ENCODE measurements at places on chromosomes 11 and 22.

- no peak for DNase-seq
These were observed 173.6 kb upstream of the CCDC90B start for GRCh38 chr11:83459798-83460197.

- DNase-seq: no peak
These were observed 92.8 kb upstream of the TEAD1 start for GRCh38 chr11:12581416-12581815.

- DNase-seq: peak; percentile 6
These were observed 11.0 kb downstream of the CRELD2 start for GRCh38 chr22:49929211-49929979.

- no peak for DNase-seq
These were observed 27.3 kb downstream of the CTSC start for GRCh38 chr11:88310246-88310645.

GRCh38 chr22:37420686-37421467, 6.4 kb downstream of the ELFN2 start:
- DNase-seq: no peak

DNA sequence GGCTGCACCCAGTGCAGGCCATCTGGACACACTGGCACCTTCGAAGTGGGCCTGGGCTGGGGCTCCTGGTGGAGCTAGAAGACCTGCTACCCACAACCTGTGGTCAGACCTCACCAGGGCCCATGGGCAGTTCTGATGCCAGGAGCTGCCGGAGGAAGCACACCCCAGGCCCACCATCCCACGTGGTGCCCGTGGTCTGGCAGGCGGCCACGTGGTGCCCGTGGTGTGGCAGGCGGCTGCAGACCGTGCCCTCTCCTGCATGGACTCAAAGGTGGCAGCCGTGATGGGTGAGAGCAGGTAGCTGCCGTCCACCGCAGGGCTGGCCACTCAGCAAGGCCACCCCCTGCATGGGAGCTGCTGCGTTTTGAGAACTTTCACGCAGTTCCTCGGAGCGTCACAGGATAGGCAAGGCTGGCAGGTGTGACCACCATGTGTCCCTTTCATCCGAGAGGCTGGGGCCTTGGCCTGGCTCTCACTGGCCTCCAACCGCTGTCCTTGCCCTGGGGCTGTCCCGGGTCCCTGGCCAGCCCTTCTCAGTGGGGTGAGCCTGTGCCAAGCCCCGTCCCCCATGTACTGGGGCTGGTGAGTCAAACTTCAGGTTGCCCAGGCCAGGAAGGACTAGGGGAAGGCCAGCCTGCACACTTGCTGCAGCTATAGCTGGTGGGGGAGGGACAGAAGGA, 3.9 kb upstream of the IL17REL start:
- no peak for DNase-seq

DNA sequence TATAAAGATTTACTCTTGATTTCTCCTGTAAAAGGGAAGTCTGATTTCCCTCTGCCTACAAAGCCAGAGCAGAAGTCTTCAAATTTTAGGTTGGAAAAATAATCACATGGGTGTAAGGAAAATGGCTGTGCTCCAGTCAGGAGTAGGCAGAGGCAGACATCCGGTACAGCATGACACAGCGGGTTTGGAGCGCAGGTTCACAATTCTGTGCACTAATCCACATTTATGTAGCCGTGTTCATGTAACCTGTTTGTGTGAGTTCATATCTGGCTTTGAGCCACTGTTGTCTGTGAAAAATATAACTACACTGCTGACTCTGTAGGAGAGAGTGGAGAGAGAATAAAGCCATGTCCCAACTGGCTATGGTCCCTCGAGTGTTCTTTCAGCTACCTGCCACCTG, 248.0 kb downstream of the CASP12 start:
- no peak for DNase-seq

GRCh38 chr11:86056351-86056854, 12.5 kb downstream of the PICALM start:
- DNase-seq: no peak

DNA sequence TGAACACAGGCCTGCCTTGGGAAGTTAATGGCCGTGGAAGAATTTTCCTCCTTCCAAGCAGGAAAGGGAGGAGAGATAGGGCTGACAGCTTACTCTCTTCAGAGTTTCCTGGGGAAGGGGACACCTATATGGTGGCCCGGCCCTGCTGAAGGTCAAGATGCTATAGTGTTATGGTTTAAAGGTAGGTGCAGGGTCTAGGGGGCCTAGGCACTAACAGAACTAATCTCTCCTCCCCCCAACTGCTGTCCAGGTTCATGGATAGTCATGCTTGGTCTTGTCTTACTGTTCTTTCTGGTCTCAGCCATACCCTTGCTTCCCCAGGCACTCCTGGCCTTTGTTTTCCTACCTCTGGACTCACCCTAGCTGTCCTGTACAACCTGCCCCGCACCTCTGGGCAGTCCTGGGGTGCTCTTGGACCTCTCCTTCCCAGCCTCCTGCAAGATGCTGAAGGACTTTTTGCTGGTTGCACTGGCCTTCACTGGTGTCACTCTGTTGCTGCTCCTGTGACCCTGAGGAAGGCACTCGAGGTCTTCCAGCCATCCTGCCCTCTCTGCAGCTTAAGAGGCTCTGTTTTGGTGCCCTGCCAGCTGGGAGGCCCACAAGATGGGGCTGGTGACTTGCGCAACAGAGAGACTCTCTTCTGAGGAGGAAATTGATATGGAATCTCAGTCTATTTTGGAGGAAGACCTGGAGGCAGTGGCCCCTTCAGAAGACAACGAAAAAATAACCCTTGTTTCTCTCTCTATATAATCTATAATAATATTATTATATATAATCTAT, 17.9 kb downstream of the SEC14L3 start:
- DNase-seq: peak; percentile 17

GRCh38 chr11:37718431-37718999, 1120.5 kb upstream of the RAG2 start:
- no peak for DNase-seq

Measured in NCI-H1105 treated with DMSO at 0.1 percent for 48 hours (cell line).